ENCODE measurements at places on chromosomes 13 and 19.

DNA sequence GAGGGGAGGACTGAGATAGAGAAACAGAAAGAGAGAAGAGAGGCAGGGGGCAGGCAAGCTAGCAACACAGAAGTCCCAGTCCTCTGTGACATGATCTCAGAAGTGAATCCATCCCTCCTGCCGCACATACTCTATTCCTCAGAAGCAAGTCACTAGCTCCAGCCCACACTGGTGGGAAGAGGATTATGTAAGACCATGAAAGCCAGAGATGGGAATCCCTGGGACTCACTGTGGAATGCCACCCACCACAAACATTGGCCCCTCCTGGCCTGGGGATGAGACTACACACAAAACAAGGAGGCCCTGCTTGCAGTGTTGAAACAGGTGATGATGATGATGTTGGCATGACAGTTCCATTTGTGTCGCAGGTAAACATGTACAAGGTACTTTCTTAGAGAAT lies 419.9 kb downstream of the IRS2 start:
- no peak for DNase-seq

DNA sequence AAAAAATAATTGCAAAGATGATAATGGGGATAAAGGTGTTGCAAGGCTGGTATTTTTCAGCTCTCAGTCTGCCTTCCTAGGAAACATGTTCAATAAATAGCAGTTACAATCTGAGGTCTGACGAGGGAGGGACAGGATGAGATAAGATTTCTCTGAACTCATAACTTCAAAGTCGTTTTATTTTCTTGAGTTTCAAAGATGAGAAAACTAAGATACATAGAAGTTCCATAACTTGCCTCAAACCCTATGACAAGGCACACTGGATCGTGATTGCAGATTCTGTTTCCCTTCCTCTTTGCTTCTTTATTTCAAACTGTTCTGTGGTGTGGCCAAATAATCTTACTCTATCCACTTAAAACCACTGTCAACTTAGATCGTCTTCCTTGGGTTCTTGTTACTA lies 327.2 kb downstream of the GPC5 start:
- no peak for DNase-seq

GRCh38 chr19:14175351-14175792 lies 30.6 kb downstream of the ADGRL1 start:
- DNase-seq: no peak

GRCh38 chr19:16076958-16077611 lies 790 bp downstream of the TPM4 start:
- DNase-seq: no peak

DNA sequence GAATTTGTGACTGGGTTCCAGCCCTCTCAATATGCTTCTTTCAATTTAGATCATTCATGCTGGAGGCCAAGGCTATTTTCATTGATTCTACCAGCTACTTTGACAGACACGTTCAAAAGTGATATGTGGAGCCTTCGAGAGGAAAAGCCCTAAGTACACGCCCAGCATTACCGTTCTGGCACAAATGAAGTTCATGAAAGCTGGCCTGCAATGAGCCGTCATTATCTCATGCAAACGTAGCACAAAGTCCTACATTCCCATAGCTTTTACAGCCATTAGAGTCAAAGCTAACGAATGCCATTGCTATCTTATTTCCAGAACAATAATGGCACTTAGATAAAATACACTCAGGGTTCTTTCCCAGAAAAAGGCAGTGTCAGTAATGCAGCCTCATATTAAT lies 1237.6 kb downstream of the EFNB2 start:
- DNase-seq: no peak

DNA sequence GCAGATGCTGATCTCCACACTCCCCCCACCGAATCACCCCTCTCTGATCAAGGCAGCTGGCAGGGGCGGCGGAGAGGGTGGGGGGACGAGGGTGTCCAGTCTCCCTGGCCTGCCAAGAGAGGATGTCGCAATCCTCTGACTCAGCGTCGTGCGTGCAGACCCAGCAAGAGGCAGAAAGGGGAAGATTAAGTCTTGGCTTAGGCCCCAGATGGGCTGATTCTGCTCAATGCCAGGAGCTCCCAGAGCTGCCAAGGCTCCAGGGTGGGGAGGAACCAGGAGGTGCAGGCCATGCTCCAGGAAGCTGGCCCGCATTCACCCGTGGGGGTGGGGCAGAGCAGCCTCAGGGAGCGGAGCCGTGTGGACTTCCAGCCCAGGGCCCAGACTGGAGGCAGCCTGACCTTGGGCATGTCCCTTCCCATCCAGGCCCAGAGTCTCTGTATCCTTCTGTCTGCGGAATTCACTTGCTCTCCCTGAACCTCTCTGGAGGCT lies 6.6 kb upstream of the BCL3 start:
- DNase-seq: no peak

DNA sequence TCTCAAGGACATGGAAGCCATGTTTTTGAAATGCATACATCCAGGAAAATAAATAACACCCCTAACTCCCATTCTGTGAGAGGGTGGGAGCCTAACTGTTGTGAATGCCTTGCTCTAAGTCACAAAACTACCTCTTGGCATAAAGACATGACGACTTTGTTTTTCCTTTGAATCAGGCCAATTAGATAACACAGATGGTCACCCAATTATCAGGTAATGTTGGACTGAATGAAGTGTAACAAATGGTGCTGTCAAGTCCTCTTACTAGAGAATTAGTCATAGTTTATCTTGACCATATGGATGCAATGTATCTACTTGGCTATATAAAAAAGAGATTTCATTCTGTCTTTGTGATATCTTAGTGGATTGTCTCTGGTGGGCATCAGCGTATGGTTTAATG lies 553.6 kb upstream of the ATXN8OS start:
- DNase-seq: no peak
